Islet precursor cell (in vitro differentiated cells): ENCODE measurements at places on chromosomes 4 and X.

DNA sequence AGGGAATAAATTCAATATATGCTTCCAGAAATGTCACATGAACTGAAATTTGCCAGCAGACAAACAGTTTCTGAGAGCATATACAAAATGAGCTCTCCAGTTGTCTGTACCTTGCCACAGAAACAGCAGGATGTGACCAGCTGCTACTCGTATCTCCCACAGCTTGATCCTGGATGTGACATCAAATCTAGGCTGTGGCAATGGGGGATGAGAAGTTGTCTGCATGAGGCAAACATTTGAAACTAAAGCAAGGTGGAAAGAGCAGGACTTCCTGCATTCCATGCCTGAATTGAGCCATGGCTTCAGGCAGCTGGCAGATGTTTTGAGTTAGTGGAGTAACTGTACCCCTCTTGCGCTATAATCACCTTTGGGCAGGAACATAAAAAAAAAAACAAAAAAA, 1724.0 kb downstream of the RPA4 start:
- DNase-seq, result peak; percentile 58

GRCh38 chrX:136867096-136867491, 13.4 kb downstream of the RBMX start:
- no peak for DNase-seq

DNA sequence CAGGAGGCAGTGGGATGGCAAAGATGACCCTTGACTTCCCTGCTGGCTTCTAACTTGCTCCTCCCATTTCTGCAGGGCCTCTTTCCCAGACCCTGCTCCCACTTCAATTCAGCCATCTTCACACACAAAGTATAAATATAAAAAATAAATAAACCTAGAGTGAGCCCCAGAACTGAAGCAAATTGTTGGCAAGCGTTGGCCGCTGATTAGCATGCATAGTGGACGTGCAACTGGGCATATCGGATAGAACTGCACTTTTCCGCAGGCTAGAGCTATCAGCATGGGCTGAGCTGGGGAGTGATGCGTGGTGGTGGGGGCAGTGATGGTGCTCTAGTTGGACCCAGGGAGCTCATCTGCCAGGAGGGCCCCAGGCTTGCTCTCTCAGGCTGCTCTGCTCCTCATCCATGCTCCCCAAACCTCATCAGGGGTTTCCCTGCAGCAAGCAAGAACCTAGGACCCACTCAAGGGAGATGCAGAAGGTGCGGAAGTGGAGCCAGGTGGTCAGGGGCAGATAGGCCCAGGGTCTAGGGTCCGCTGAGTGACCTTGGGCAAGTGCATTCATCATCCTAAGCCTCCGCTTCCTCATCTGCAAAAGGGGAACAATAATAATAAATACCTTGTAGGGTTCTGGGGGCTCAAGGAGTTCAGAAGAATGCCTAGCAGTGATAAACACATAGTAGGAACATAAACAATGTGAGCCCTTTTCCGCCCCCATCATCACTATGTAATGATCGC, 146.8 kb upstream of the PJA1 start:
- no peak for DNase-seq

DNA sequence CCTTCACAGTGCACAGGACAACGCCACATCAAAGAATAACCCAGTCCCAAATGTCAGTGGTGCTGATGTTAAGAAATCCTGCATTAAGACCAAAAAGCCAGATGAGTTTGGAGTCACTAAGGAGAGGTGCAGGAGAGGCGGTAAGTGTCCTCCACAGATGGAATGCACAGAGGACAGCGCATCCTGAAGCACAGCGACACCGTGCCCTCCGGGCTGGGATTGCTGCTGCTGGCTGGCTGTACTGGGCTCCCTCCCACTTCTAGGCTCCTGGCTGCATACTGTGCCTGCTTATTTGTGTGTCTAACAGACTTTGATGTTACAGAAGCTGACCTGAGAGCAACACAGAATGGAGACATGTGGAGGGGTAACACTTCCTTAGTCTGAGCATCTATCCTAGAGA, 325.6 kb upstream of the BOD1L1 start:
- peak; percentile 81 for DNase-seq

GRCh38 chr4:149552601-149553000, 263.0 kb downstream of the IQCM start:
- no peak for DNase-seq

DNA sequence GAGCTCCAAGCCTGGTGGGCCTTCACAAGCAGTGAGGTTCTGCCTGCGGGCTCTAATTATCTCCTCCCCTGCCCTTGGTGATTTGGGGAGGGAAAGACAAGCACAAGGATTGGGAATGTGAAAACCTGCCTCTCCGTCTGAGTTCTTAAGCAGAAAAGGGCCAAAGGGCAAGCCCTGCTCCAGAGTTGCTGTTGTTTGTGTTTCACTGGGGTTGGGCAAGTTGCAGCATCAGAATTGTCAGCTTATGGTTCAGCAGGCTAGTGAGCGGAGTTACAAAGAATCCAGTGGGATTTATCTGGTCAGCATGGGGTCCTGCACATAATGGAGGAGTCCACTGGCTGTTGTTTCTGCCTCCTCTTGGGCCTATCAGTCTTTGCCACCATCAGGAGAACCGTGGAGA, 60.5 kb downstream of the NHS start:
- DNase-seq, result peak; percentile 60
